Adrenal gland (tissue), 19 donors: ENCODE measurements at places on chromosomes 12 and 14. TPM values are rescaled to one million over a fixed set of nuclear protein-coding genes. Genes with fewer than 3 reads are reported as not detected.

The E2F7 gene
- 0.28 TPM for total RNA-seq

DNA sequence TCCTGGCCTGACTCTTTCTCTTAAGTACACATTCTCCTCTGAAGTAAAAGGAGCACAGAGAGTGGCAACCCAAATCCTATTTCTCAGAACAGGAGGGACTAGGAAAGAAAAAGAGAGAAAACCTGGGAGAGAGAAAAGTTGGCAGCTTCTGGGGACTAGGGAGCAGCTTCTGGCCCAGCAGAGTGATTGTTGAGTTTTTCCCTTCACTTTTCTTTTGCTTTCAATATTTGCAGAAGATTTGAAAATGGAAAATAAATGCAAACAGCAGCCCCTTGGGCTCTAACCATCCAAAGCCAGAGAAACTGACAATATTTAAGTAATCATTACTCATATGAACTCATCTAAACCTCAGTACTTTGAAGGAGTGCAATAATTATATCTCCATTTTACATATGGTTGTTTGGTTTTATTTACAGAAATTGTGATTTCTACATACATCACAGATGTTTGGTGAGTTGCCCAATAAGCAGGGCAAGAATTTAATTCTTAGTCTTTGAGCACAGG, 28.8 kb upstream of the IGF1 start:
- H3K27ac ChIP-seq, result no peak overlapping the region
- no peaks in the 10 kb centered on the region for H3K4me1 ChIP-seq
- H3K36me3 ChIP-seq, result no peaks in the 10 kb centered on the region
- H3K27me3 ChIP-seq, result no peaks in the 10 kb centered on the region

DNA sequence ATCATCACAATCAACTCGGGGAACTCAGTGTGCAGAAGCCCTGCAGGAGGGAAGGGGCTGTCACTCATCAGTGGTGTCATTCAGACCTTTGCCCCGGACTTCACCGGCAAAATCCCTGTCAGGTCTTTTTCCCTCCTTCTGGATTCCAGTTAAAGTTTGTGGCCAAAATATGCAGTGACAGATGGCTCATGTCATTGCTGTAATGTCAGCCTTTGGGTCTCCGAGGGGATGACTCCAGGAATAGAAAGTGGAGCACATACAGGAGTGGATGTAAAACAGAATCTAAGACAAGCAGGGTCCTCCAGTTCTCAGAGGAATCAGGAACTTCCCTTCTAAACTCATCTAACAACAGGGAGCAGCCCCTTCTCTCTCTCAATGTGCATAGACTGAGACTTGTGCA, 130.3 kb upstream of the RASSF8 start:
- H3K27me3 ChIP-seq, result no peaks in the 10 kb centered on the region
- no peaks in the 10 kb centered on the region for H3K36me3 ChIP-seq
- H3K27ac ChIP-seq, result no peak overlapping the region
- H3K4me1 ChIP-seq, result no peaks in the 10 kb centered on the region
- no peak for DNase-seq

- no peaks in the 10 kb centered on the region for H3K4me1 ChIP-seq
- no peak for DNase-seq
- H3K27me3 ChIP-seq, result no peaks in the 10 kb centered on the region
Measured at GRCh38 chr14:100804558-100805309, 21.2 kb upstream of the MEG3 start.

GRCh38 chr12:67514502-67514901, 134.0 kb upstream of the DYRK2 start:
- H3K27ac ChIP-seq, result no peak overlapping the region
- H3K4me3 ChIP-seq, result no peak overlapping the region
- no peaks in the 10 kb centered on the region for H3K27me3 ChIP-seq
- H3K36me3 ChIP-seq, result no peaks in the 10 kb centered on the region
- no peaks in the 10 kb centered on the region for H3K4me1 ChIP-seq
- DNase-seq, result no peak
